ENCODE measurements at places on chromosomes 11 and 22.

DNA sequence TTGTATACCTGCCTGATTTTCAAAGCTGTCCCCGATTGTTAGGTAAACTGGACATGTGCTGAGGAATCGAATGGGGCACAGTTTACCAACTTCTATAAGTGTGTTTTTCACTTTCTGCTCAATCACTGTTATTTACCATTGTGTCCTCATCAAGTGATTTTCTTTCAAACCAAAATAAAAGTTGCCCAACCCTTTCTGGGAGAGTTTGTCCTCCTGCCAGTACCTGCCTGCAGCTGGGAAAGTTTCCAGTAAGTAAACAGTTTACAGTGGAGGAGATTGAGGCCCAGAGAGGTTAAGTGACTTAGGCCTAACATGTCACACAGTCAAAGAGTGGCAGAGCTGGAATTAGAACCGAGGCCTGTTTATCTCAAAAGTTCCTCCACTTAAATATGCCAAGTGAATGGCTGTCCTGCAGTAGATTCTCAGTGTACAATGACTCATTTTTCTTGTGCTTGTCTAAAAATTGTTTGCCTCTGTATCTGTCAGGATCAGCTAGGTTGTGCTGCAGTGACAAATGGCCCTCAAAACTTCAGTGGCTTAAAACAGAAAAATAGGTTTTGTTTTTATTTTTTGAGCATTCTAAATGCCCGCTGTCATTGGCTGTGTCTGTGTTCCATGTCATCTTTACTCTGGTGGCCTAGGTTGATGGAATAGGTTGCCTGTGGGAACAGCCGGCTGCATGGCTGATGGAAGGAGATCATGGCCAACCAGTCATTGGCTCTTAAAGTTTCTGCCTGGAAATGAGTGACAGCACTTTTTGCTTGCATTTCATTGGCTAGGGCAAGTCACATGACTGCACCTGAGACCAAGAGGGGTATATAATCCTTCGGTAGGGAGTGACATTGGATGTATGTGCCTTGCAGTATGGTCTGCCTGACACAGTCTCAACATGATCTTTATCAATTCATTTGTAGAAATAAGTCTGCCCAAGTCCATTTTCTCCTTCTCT lies 61.8 kb upstream of the CRYBB3 start:
- no peak for DNase-seq

DNA sequence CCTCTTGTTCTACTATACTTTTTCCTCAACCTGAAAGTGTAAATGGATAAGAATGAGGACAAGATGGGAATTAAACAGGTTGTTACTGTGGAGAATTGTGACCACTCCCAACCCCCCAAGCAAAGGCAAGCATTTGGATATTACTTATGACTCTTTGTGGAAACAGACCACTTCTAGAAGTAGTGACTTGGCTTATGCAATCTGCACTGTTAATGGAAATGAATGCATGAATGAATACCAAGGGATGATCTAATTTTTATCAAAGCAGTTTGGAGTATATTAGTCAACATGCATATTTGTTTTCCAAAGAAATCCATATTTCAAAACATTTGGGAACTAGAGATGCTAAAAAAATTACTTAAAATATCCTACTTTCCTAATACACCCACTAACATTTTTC lies 35.3 kb downstream of the AMOTL1 start:
- no peak for DNase-seq

DNA sequence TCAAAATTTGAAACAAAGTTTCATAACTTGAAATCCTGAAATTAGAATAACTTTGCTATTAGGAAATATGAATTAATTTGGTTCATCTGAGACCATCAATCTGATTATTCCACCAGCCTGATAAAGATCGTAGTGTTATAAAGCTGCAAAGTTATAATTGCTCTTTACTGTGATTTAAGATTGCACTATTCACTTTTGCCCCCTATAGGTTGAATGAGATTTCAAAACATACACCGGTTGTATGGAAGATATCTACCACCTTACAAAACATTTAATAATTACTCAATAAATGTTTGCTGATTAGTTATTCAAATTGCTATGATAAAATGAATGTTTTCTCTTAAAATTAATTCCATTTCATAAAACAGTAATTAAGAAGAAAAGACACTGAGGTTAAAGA lies 26.1 kb downstream of the APIP start:
- no peak for DNase-seq

- no peak for DNase-seq
These were observed 19.5 kb upstream of the FADD start for GRCh38 chr11:70183483-70184176.

- DNase-seq: no peak
These were observed 37.3 kb upstream of the CADM1 start for GRCh38 chr11:115541518-115541917.

GRCh38 chr11:122701143-122701542 lies 45.6 kb downstream of the UBASH3B start:
- no peak for DNase-seq

DNA sequence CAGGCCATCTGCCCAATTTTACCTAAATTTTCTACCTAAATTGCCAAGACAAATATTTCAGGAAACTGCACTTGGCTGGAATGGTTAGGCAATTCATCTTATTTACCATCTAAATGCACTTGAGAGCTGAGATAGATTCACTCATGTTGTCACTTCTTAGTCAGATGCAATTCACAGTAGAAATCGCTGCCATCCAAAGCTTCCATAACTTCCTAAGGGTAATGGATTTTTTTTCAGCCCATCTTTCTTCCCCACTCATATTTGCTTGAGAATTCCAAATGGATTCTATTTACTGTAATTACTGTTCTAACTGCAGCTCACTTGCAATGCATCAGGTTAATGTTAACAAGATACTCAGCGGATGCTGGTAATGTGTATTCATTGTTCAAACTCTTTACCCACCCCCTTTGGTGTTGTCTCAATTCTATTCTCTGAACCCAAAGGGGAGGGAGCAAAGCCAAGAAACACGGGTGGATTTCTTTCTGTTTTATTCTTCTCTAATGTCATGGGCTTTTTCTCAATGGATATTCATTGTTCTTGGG lies 96.0 kb downstream of the TENM4 start:
- DNase-seq: no peak

GRCh38 chr11:17472467-17472866 lies 4.2 kb downstream of the ABCC8 start:
- no peak for DNase-seq

DNA sequence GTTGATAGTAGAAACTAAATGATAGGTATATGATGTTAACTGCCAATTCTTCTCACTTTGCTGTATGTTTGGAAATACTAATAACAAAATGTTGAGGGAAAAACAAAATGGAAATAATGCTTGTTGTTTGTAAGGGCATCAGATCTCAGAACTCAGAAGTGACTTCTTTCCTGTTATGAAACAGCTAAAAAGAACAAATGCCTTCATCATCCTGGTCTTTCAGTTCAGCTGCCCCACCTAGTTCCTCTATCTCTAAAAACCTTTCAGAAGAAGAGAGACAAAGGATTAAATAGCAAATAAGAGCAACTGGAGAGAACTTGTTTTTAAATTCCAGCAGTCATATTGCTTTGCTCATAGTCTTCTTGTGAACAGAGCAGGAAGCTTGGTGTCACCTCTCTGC lies 345.3 kb upstream of the NCAM1 start:
- no peak for DNase-seq

DNA sequence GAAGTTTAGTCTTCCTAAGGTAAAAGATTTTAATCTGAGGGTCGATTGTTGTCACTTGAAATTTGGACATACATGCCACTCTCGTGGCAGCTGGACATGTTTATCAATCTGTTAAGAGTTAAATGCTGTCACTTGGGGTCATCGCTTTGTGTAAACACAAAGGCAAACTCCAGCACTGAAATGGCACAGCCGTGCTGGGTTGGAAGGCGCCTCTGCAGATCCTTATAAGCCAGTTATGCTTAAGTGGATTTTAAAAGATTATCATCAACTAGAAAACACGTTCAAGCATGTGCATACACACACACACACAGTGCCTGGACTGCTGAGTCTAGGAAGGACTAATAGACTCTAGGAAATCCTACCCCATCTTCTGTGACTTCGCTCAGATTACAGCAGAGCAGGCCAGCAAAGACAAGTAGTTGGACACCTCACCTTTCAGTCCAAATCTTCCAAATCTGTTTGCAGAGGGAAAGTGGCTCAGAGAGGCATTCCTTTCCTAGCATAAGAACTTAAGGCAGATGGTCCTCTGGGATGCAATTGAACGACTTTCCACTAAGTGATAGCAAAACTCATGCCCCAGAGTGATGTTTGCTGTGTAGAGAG lies 83.7 kb downstream of the CACNG2 start:
- DNase-seq: no peak

DNA sequence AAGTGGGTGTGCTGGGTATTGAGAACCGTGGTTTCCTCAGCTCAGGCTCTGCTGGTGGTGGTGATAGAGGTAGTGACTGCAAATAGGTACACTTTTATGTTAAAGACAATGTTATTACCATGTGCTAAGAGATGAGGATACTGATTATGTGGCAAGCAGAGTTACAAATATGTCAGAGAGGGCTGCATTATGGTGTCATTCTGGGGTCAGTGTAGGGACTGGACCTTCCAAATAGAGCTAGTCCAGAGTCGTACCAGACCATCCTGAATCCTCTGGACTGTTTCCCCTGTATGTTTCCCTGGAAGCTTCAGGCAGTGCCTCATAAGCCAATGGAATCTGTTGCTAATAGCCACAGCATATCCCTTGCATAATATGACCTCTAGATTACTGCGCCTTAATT lies at the start of gene DNAJB7:
Gene DNAJB7, minus strand, starts transcription at position 101 of the 400 bp plus-strand sequence. CDS start 119 bp downstream, outside the sequence.
- DNase-seq: no peak

GRCh38 chr11:64765291-64765850 lies 5.6 kb upstream of the PYGM start:
- no peak for DNase-seq

DNA sequence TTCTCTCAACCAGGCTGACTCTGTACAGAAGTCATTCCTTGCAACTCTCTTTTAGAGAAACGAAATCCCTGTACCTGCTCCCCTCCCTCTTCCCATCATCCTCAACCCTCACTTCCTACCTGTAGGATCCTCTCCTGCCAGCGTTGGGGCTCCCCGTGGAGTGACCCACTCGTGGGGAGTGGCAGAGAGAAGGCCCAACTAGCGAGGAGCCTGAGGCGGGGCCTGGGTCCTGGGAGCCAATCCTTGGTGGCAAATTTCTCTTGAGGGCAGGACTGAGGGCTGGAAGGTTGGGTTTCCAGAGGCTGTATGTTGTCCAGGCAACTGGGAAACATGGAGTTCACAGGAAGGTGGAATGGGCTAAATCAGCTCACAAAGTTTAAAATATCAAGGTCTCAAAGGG lies 10.4 kb downstream of the NHERF4 start:
- DNase-seq: no peak

- DNase-seq: no peak
These were observed 29.6 kb upstream of the CCDC134 start for GRCh38 chr22:41770715-41771468.

GRCh38 chr11:11407065-11407762 lies 54.2 kb upstream of the CSNK2A3 start:
- DNase-seq: no peak

GRCh38 chr22:37647928-37648327 lies 8.5 kb downstream of the SH3BP1 start:
- no peak for DNase-seq

GRCh38 chr11:102712137-102712536 lies 6.6 kb upstream of the MMP27 start:
- no peak for DNase-seq

- DNase-seq: no peak
These were observed 38.9 kb downstream of the GRIA4 start for GRCh38 chr11:105648762-105649161.

DNA sequence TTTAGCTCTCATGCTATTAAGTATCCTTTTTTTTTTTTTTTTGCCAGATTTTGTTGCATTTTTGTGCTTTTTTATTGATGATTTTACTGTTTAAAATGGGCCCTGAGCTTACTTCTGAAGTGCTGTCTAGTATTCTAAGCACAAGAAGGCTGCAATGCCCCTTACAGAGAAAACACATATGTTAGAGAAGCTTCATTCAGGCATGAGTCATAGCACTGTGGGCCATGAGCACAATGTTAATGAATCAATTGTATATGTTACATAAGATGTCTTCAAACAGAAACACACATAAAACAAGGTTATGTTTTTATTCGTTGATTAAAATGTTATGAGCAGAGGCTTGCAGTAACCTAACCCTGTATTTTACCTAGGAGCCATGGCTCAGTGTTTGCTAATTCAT lies 117.8 kb upstream of the C11orf87 start:
- DNase-seq: no peak

DNA sequence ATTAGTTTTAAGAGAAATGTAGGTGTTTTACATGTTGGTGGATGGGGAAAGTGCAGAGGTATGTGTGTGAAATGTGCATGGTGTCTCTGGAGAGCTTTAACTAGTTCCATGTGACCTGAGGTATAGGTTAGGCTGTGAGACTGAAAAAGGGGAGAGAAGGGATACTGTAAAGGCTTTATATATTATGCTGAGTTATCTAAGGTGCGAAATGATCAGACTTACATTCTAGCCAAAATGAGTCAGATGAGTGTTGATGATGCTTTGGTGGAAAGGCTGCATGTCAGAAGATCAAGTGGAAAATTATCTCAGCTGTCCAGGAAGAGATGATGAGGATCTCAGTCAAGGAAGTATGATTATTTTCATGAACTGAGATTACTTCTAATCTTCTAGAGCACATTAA lies 15.8 kb downstream of the ACAT1 start:
- no peak for DNase-seq

GRCh38 chr11:64181506-64182411 lies 4.2 kb upstream of the STIP1 start:
- peak; percentile 81 for DNase-seq

Measured in thoracic aorta (tissue), 2 donors.